T-helper 1 cell (primary cell): ENCODE measurements at places on chromosomes 1 and 21.

- no peak for DNase-seq
Measured at GRCh38 chr1:199067483-199067882, 428.6 kb downstream of the PTPRC start.

GRCh38 chr1:210616356-210616755, 287.7 kb downstream of the HHAT start:
- DNase-seq: no peak

DNA sequence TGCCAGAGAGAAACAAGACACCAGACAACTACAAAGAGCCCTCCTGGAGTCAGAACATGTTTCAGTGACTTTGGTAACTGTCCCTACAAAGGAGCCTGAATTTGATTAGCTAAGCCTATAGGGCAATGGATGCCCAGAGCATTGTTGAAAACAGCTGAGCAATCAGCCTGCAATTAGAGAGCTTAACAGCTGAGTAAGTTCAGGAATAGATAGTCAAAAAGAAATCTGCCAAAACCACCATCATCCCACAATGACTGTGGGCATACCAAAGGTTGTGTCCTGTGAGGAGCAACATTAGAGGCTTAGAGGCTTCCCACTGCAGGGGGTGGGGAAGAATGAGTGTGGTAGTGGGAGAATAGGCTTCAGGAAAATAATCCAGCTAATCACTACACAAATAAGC, 32.1 kb downstream of the SH3BP5L start:
- no peak for DNase-seq

DNA sequence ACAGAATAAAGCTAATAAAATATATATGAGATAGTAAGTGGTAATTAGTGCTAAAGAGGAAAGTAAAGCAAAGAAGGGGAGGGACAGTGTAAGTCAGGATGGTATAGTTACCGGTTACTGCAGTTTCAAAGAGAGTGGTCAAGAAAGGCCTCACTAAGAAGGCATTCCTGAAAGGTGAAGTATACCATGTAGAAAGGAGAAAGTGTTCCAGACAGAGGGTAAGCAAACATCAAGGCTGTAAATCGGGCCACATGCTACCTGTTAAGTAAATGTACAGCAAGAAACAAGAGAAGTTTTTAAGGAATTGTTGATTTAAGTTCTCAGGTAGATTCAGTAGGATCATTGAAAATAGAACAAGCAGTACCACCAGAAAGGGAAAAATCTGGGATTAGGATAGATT, 9.7 kb downstream of the DESI2 start:
- DNase-seq: no peak

- DNase-seq: no peak
Measured at GRCh38 chr1:151167116-151167515, 1.2 kb downstream of the SCNM1 start.

DNA sequence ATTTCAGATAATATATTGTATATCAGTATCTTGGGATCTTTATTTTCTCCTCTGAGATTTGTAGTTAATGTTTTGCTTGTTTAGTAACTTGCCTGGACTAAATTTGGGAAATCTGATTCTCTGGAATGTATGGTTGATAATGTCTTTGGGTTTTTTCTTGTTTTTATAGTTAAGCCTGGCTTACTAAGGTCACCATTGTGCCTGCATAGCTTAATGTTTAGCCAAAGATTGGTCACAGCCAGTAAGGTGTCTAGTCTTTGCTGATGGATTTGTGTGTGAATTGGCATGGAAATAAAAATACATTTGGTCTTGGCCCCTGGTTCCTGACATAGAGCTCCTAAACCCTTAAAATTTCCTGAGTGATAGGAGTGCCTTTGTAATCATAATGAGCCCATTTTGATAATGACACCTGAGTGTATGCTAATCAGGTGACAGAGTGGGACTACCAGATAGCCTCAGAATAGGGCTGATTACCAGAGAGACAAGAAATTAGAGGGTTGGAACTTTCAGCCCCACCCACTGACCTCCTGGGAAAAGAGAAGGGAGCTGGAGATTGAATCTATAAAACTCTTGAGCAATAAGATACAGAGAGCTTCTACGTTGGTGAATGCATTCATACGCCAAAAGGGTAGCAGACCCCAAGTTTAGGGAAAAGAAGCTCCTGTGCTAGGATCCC, 47.9 kb upstream of the NUF2 start:
- no peak for DNase-seq

- DNase-seq: no peak
Measured at GRCh38 chr1:87963556-87963955, 634.9 kb downstream of the LMO4 start.

GRCh38 chr1:185473186-185473585, 156.1 kb upstream of the IVNS1ABP start:
- no peak for DNase-seq

DNA sequence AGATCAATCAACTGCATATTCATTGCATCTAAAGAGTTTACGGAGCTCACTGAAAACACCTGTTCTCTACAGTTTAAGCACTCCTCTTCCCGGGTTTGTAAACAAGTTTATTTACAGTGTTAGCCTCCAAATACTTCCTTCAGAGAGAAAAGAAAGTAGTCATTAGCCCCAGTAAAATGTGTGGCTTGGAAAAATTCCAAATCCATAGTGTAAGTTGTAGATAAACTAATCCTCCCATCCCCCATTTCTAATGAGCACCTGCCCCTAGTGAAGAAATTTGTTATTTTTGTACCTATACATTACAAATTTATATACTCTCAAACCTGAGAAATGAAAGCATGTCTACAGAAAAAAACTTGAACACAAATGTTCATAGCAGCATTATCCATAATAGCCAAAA, 21.9 kb downstream of the PUM1 start:
- DNase-seq: no peak

DNA sequence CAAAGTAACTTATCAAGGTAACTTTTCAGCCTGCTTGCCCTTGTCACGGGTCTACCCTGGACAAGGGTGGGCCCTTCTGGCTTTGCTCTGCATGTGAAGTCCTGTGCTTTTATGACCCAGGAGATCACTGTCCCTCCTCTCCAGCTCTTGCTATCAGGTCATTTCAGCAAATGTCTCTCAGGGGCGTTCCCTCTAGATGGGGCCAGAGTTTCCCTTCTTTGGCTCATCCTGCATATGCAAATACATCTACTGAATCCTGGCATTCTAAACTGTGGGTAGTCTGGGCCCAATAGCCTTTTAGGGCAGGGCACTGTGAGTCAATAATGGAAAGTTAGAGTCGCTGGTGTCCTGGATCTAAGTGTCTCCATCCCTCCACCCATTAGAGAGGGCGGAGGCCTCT, 366.9 kb upstream of the USP24 start:
- no peak for DNase-seq
